IPS DF 19.7 (cell line): ENCODE measurements at places on chromosomes 13 and 19.

GRCh38 chr19:49214701-49215100 lies 57.1 kb downstream of the TRPM4 start:
- DNase-seq = no peak

- DNase-seq = no peak
Observed at GRCh38 chr13:46749951-46750350, 47.0 kb downstream of the ESD start.

GRCh38 chr13:65932587-65933239 lies 1297.4 kb downstream of the PCDH9 start:
- no peak for DNase-seq

DNA sequence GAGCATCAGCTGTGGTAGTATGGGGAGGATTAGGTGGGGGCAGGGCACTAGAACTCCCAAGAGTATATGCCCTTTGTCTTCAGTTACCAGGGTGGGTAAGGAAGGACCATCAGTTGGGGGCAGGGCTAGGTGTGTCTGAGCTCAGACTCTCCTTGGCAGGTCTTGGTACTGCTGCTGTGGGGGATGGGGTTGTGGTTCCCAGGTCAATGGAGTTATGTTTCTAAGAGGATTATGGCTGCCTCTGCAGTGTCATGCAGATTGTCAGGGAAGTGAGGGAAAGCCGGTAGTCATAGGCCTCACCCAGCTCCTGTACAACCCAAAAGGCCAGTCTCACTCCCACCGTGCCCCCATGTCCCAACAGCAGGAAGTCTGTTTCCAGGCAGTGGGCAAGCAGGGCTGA lies 8.8 kb upstream of the ZNF578 start:
- no peak for DNase-seq

DNA sequence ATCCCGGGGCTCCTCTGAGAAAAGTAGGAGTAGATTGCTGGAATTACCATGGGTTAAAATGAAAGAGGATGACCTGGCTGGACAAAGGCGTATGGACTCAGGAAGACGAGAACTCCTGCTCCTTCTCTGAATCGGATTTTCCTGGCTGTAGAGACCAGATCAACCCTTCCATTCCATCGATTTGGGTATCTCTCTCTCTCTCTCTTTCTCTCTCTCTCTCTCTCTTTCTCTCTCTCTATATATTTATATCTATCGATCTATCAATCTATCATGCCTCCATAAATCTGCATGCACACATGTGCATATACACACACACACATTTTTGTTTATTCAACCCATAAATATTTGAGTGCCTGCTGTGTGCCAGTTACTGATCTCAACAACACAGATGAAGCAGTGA lies 234.9 kb downstream of the LMO7 start:
- no peak for DNase-seq

DNA sequence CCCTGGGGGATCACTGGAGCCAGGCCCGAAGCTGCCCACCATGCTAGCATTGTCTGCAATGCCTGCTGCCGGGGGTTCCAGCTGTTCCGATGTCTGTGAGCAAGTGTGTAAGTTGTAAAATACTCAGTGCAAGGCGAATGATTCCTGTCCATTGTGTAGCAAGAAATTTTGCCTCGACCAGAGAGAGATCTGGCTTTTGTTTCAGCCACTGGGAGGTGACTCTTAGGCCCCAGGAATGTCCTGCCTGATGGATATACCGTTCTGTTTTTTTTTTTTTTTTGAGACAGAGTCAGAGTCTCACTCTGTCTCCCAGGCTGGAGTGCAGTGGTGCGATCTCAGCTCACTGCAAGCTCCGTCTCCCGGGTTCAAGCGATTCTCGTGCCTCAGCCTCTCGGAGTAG lies 7.3 kb upstream of the GADD45B start:
- no peak for DNase-seq

DNA sequence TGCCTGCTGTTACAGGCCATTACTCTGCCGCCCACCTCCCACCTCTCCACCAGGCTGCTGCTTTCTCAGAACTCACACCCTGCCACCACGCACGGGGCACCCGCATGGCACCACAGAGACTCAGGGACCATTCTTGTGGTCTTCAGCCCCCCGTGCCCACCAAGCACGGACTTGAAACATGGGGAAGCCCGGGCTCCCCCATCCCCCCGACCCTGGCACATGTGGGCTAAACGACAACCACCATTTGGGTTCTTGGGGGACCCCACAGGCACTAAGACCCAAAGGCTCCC lies 23.1 kb upstream of the TINCR start:
- DNase-seq = no peak

DNA sequence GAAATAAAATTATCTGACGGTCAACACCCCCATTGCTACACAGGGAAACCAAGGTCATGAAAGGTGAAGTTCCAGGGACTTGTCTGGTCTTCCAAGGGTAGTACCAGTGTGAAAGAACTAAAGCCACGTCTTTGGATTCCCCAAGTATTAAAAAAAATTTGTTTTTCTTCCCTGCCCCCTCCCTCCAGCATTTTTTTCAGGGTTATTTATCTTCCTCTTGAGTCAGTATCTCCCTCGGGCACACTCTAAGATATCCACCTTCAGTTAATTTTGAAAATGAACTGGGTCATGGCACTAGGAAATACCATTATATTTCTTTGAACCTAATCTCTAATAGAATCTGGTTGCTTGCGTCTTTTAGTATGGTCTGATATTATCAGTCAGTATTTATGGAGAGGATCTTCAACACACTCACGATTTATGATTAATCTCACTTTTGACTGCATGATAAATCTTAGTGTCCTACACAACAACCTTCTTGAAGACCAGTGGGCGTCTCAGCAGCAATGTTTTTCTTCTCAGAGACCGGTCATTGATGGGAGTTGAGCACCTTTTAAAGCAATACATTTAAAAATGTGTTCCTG lies 9.1 kb downstream of the ATP8A2 start:
- no peak for DNase-seq

DNA sequence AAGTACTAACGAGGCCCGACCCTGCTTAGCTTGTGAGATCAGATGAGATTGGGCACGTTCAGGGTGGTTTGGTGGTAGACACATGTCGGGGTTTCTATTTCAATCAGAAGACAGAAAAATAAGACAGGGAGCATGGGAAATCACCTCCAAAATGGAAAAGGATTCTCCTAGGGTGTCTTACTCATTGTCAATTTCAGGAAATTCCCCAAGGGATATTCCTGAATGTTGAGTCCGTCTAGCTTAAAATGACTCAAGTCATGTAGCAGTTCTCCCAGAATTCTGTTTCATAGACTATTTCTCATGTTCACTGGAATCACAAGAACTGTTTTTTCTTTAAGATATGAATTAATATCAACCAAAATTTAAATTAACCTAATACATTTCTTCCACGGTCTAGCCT lies 380.1 kb downstream of the EFNB2 start:
- DNase-seq = no peak

DNA sequence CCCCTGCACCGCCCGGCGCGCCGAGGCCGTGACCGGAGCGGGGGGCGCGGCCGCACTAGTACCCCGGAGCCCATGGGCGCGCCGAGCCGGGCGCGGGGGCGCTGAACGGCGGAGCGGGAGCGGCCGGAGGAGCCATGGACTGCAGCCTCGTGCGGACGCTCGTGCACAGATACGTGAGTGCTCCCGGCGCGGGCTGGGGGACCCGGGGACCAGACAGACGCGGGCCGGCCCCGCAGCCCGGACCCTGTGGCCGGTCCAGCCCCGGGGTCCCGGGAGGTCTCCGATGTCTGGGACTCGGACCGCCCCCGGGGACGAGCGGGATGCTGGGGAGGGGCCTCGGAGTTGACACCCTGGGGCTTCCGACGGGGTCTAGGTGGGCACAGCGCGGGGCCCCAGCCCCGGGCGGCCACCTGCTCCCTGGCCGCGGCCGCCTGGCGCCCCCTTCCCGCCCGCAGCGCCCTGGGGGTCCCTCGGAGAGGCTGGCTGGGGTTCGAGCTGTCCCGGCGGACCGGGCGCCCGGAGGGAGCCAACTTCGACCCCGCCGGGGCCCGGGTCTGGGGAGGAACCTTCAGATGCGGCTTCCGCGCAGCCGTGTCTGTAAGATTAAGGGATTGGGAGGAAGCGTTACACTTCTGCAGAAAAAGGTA lies 568 bp downstream of the ATP11A start:
- no peak for DNase-seq

DNA sequence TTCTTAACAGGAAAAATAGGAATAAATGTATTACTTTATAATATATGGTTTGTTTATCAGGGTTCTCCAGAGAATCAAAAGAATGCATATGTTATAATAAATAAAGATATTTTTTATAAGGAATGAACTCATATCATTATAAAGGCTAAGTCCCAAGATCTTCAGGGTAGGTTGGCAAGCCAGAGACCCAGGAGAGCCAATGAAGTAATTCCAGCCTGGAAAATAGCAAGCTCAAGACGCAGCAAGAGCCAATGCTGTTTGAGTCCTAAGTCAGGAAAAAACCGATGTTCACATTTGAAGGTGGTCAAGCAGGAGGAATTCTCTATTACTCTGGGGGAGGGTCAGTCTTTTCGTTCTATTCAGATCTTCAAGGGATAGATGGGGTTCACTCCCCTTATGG lies 490.0 kb downstream of the PCDH20 start:
- DNase-seq = no peak

DNA sequence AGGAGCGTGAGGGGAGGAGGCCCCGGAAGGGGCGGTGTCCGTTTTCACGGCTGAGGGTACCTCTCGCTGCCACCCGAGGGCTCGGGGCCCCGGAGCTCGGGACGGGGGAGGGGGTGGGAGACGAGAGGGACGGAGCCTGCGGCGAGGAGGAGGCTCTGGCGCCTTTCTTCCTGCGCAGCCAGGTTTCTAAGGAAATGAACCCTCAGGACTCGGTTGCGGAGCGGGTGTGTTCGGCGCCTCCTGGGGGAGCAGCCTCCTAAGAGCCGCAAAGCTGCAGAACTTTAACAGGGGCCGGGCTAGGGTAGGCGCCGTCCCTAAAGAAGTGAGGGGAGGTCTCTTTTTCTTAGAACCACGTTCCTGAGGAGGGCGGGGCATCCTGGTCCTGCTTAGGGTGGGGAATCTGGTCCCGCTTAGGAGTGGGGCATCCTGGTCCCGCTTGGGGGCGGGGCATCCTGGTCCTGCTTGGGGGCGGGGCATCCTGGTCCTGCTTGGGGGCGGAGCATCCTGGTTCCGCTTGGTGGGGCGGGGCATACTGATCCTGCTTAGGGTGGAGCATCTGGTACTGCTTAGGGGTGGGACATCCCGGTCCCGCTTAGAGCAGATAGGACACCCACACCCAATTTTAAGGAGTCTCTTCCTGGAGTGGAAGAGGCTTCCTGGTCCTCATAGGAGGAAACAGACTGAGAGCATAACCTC lies 6.2 kb downstream of the SYT5 start:
- DNase-seq = no peak

DNA sequence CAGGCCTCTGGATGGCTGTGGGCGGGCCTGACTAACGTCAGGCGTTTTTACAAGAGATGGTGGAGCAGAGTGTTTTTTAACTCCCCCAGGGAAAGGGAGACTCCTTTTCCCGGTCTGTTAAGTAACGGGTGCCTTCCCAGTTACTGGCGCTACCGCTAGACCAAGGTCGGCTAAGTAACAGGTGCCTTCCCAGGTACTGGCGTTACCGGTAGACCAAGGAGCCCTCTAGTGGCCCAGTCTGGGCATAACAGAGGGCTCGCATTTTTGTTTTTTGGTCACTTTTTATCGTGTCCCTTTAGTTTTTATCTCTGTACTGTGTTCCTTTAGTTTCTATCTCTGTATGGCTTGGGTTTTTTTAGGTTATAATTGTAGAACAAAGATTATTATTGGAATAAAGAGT lies 10.0 kb downstream of the ZNF383 start:
- peak; percentile 48 for DNase-seq

- no peak for DNase-seq
Observed at GRCh38 chr19:2058570-2059421, 7.8 kb upstream of the MKNK2 start.

GRCh38 chr13:98890186-98890585 lies 87.7 kb downstream of the DOCK9 start:
- DNase-seq = no peak

- no peak for DNase-seq
Observed at GRCh38 chr19:1841209-1841924, 6.9 kb downstream of the REXO1 start.

DNA sequence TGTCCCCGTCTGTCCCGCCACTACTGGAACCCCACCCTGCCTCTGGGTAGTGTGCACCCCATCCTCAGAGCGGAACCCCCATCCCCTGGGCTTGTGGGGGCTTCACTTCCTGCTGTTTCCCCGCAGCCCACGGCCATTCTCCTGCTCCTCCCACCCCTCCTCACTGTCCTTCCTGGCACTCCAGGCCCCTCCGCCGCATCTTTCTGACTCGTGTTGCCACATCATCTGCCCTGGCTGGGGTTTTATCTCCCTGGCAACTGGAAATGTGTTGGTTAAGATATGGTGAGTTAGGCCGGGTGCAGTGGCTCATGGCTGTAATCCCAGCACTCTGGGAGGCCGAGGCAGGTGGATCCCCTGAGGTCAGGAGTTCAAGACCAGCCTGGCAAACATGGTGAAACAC lies 37.3 kb downstream of the KDM4B start:
- DNase-seq = no peak

DNA sequence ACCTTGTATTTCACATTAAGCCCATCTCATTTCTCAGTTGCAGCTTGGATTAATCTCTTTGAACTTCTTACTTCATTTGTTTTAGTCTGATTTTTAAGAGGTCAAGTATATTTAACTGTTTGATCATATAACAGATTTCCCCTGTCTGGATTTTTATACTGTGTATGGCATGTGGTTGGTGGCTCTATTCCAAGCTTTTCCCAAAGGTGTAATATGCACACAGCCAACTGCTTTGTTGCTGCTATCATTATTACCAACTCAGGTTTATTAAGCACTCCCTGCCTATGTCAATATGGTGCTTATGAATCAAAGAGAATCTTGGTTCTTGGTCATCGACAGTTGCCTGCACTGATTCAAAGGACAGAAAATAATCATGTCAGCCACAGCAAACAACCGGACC lies 92.6 kb downstream of the RAP2A start:
- DNase-seq = no peak

- DNase-seq = no peak
Observed at GRCh38 chr13:30141775-30142485, 165.4 kb downstream of the KATNAL1 start.

GRCh38 chr13:27678306-27679040 lies 56.8 kb downstream of the POLR1D start:
- no peak for DNase-seq

DNA sequence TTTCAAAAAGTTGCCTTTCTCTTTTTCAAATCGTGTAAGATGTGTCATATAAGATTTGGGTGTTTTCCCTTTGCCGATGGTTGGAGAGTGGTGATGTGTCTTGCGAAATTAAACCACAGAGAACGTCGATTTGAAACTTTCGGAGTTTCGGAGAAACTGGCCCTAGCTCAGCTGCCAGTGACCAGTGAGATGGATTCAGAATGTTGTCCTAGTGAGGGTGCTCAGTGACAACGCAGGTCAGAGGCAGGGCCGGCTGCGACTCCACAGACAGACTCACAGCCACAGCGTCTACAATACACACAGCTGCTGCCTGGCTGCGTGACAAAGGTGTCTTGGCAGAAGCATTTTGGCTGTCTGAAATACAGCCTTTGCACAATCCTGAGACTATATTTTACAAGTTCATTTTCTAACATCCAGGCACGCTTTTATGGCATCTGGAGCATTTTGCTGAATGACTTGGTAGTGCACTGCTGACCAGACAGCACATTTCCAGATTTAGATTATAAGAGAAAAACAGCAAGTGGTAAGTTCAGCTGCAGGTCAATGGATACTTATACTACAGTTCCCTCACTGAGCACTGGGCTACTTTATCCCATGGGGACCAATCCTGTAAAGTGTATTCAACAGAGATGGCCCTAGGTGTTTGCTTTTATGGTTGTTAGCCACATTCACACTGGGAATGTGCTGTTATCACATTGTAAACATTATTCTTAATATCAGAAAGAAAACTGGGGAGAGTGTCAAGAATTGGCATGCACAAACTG lies 207.5 kb downstream of the KCNRG start:
- no peak for DNase-seq
